ENCODE measurements at places on chromosomes 3 and 15.

- no peak for DNase-seq
Observed at GRCh38 chr3:96466441-96466840, 348.0 kb upstream of the EPHA6 start.

DNA sequence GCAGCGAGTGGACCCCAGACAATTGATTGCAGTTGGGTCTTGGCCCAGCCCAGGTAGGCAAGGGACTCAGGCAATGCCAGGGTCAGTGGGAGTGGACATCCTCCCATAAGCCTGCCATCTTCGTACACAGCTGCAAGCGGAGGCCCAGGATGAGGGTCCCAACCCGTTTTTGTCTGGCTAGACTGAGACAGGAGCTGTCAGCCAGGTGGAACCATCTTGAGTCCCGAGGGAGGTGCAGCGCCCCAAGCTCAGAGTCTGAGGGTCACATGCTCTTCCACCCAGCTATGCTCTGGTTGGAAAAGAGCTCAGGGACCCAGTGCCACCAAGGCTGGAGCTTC, 22.6 kb upstream of the IP6K2 start:
- DNase-seq: no peak

DNA sequence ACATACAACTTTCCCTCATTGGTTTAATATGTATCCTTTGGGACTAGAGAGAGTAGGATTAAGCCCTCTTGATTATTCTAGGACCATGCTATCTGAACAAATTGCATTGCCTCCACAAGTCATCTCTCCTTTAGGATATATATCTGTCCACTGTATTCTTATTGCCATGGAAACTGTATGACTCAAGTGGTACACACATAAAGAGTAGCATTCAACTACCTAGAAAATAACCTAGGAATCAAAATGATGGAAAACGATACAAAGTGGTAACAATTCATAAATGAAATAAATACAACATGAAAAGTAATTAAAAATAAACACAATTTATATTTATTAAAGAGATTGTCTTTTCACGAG, 212.1 kb upstream of the P2RY1 start:
- DNase-seq: no peak

DNA sequence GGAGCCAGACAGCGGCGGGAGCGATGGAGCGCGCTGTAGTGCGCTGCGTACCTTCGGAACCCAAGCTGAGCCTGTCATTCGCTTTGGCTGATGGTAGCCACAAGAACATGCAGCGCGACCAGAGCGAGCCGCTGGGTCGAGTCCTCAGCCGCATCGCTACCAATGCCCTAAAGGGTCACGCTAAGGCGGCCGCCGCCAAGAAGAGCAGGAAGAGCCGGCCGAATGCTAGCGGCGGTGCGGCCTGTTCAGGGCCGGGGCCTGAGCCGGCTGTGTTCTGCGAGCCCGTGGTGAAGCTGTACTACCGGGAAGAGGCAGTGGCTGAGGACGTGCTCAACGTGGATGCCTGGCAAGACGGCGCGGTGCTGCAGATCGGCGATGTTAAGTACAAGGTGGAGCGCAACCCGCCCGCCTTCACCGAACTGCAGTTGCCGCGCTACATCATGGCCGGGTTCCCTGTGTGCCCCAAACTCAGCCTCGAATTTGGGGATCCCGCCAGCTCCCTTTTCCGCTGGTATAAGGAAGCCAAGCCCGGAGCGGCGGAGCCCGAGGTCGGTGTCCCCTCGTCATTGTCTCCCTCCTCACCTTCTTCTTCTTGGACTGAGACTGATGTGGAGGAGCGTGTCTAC, 498 bp downstream of the PDE12 start:
- no peak for DNase-seq

DNA sequence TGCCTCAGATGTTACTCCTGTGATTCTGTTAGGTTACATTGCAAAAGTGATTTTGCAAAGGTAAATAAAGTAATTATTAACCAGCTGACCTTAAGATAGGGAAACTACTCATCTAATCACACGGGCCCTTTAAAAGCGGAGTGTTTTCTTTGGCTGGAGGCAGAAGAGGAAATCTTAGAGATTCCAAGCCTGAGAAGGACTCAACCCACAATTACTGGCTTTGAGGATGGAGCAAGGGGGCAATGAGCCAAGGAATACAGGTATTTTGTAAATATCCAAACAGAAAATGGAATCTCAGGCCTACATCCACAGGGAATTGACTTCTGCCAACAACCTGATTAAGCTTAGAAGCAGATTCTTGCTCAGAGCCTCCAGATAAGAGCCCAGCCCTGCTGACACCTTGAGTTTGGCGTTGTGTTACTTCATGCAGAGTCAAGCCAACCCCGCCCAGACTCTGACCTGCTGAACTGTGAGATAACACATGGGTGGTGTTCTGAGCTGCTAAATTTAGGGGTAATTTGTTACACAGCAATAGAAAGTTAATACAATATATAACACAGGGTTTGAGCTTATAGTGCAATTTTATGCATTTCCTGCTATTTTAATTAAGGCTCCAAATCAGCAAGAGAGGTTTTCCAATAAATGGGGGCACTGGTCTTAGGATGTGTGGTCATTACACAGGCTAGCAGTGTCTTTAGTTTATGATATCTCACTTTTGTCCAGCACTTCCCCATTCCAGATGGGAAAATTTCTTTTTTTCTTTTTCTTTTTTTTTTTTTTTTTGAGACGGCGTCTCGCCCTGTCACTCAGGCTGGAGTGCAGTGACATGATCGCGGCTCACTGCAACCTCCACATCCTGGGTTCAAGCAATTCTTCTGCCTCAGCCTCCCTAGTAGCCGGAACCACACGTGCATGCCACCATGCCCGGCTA, 19.5 kb downstream of the NFKBIZ start:
- DNase-seq: peak; percentile 60

DNA sequence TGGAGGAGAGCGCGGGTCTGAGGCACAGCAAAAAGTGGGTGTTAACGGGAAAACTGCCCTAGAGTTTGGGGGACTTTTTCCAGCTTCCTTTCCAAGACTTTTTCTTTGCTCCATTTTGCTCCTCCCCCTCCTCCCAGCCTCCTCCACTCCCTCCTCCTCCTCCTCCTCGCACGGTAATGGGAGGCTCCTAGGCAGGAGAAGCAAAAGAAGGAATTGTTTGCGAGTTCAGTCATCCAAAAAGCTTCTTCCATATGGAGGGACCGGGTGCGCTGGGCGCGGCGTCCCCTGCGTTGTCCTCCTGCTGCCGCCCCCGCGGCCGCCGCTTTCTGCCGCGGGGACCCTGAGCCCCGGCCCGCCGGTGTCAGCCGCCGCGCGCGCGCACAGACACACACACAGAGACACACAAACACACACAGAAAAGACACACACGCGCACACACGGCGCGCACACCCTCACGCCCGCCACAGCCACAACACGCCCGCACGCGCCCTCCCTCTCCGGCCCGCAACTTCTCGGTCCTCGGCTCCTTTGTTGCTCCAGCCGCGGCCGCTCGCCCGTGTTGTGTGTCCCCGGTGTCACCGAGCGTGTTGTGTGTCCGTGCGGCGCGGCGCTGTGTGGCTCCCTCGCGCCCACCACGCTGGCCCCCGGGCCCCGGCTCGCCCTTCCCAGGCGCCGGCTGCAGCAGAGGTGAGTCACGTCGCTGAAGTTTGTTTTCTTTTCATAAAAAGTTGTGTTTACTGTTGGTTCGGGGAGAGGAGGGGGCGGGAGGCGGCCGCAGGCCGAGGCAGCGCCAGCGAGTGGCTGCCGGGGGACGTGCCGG, at the start of gene BOC:
BOC (plus strand) TSS at position 228 of the 820 bp plus-strand sequence. CDS start 38,246 bp downstream, outside the sequence.
- no peak for DNase-seq

DNA sequence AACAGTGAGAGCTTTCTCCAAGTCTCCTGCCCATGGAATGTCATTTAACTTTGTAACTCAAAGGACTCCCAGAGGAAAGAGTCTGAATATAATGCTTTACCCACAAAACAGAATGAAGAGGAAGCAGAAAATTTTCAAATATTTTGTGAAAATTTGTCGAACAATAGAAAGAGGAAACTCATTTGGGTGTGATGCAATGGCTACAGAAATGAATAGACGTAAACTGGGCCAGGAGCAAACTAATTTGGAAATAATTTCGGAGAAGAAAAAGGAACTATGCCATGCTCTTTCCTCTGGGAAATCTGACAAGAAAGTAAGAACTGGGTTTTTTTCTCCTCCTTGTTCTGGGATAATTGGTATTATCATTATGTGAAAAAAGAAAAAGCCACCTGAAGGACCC, 11.2 kb upstream of the SUMF1 start:
- no peak for DNase-seq

DNA sequence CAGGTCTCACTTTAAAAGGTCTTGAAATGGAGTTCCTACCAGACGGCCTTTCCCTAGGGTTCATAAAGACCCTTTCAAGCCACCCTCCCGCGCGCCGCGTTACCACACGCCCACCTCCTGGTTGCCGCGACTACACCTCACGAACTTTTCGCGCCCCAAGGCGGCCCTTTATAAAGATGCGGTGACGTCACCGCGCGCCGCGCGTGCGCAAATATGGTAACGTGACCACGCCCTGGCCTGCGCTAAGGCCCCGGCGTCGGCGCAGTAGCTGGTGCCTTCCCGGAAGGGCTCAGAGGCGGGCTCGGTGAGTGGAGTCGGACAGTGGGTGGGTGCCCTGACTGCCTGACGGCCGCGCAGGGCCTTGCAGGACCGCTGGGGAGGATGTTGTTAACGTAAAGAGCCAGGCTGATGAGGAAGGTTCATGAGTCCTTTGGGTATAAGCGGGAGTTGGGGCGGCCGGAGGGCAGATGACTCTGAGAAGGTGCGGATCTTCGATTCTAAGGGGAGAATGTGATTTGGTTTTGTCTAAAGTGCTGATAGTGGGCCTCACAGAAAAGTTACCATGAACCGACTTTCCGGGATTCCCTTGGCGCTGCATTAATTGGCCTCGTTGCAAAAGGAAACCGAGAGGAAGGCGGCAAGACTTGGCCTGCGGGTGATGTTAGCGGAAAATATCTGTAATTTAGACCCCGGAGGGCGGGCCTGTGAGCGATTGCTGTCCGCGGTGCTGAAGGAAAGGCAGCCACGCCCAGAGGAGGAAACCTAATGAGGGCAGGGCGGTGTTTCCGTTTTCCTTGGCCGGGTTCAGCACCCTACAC, 54.4 kb downstream of the FEZF2 start:
- peak; percentile 56 for DNase-seq

GRCh38 chr3:30285188-30286006, 321.0 kb upstream of the TGFBR2 start:
- DNase-seq: no peak

DNA sequence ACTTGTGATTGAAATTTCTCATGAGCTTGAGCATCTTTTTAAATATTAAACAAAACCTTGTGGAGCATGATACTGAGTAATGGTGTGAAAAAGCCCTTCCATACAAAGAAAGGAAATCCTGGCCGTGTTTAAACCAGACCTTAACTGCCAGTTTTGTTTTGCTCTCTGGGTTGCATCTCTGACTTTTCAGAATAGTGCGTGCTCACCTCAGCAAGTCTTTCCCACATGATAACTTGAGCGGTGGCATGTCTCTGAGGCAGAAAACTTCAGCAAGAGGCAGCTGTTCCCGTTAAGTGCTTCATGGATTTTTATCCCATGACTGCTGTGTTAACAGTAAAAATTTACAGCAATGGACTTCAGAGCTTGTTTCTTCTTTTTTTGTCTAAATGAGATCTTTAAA, 393.3 kb downstream of the FEZF2 start:
- DNase-seq: no peak

GRCh38 chr3:124202754-124203153, 210.8 kb upstream of the ROPN1 start:
- DNase-seq: peak; percentile 37

DNA sequence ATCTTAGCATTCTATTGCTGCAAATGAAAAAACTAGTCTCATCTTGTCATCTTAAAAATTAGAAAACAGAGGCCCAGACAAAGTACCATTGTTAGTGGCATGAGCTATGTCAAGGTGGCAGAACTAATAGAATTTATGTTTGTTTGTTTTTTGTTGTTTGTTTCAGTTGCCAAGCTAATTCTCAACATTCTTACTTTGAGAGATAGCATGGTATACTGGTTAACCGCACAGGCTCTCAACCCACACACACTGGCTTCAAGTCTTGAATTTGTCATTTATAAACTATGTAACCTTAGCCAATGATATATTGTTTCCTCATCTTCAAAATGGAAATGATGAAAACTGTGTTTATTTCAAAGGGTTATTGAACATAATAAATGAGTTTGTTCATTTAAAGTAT, 367.6 kb upstream of the PLSCR5 start:
- no peak for DNase-seq

DNA sequence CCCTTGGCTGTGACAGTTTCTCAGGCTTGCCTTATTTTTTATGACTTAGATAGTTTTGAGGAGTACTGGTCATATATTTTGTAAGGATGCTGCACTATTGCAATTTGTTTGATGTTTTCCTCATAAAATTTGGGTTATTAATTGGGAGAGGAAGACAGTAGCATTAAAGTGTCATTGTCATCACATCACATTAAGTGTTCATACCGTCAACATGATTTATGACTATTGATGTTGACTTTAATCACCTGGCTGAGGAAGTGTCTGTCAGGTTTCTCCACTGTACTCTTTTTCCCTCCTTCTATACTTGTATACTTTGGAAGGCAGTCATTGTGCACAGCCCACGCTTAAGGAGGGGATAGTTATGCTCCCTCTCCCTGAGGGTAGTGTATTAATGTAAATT, 26.9 kb downstream of the TRIM69 start:
- DNase-seq: no peak

Data from DMS79 (cell line).